ENCODE measurements at places on chromosomes 4 and X.

DNA sequence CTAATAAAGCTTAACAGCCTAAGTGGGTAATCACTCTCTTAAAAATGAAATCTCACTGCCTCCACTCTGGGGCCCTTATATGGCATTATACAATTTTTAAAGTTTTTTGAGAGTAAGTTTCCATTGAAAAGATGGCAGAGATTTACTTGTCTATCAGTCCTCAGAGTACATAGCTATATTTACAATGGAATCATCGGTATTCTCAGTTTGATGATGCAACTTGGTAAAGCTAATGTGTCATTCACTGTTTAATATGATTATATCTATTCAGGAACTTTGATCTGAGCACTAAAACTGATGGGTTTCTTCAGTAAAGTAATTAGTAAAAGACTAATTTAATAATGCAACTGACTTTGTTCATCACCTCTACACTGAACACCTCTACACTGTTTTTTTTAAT lies 51.6 kb downstream of the CT47B1 start:
- DNase-seq = no peak

- DNase-seq = no peak
These were observed 121.9 kb downstream of the RBMX2 start for GRCh38 chrX:130523460-130524394.

GRCh38 chr4:168803732-168804131 lies 206.3 kb downstream of the CBR4 start:
- DNase-seq = no peak

DNA sequence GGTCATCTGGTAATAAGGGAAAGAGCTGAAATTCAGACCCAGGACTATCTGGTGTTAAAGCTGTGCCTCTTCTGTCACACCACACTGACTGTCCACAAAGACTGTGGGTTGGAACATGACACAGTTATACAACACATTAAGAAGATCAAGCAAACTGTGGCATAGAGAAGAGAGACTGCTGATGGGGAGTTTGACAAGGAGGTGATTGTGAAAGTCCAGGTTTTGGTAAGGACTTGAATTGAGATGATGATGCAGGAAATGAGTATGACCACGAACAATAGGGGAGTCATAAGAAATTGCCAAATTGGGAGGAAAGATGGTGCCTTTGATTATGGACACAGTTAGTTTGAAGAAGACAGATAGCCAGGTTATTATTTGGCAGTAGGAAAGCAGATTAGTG lies 163.4 kb downstream of the PDGFRA start:
- no peak for DNase-seq

GRCh38 chr4:95835672-95836071 lies 4.2 kb upstream of the PDHA2 start:
- DNase-seq = no peak

- DNase-seq = no peak
These were observed 25.9 kb downstream of the RNF175 start for GRCh38 chr4:153733751-153734448.

- no peak for DNase-seq
These were observed 583.3 kb upstream of the TENM3 start for GRCh38 chr4:181659876-181660275.

GRCh38 chrX:20374900-20375438 lies 108.3 kb upstream of the RPS6KA3 start:
- no peak for DNase-seq

DNA sequence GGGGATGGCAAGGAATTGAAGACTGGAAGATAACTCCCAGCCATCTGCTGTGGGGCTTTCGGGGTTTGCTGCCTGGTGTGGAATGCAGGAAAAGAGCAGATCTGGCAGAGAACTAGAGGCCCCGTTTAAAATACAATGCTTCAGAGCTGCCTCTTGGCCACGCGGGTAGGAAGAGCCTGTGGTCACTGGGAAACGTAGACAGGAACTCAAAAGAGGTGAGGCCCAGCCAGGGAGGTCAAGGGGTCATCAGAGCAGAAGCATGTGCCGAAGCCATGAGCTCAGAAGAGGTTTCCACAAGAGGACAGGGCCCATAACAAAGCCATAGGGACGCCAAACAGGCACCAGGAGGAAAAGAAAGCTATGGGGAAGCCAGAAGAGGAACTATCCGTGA lies 14.5 kb upstream of the STS start:
- no peak for DNase-seq

DNA sequence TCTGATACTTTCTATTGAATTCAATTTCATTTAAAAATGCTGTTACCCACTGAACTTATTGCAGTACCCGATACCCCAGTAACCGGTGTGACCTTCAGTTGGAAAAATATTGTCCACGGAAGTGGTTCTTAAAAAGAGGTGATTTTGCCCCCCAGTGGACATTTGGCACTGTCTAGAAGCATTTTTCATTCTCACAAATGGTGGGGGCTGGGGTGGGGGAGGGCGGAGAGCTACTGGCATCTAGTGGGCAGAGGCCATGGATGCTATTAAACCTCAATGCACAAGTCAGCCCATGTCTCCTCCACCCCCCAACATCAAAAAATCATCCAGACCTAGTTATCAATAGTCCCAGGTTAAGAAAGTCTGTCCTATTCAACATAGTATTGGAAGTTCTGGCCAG lies 19.6 kb upstream of the CHM start:
- no peak for DNase-seq

GRCh38 chr4:75398501-75398900 lies 115.7 kb downstream of the RCHY1 start:
- DNase-seq = no peak
